Ascending aorta (tissue), 2 donors: ENCODE measurements at places on chromosomes 2 and 18. TPM values are rescaled to one million over a fixed set of nuclear protein-coding genes. Genes with fewer than 3 reads are reported as not detected.

DNA sequence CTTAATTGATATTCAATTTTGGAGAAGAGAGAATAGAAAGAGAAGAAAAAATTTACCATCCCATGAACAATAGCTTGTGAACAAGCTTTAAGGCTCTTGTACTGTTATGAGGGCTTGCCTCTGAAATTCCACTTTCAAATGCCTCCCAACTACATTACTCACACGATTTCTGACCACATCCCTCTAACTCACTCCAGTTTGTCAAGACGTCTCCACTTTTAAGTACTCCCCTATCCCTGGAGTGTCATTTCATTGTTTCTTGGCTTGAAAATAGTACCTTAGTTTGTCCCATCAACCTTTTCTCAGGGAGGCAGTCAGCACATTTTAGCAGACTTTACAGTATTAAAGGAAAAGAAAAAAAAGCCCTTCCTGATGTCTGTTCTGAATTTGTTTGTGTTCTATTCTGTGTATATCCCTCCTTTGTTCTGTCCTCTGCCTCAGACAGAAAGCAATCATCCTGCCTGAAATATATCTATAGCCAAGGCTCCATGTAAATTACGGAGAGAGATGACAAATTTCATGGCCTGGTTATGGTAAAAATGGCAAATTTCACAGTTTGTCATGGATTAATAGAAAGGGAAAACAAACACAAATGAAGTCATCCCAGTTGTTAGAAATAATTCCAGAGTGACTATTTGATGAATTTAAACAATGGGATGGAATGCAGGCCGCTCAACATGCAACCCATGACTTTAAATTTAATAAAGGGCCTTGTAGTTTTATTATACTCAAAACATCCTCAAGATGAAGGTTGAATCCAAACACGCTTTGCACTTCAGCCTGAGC lies 228.8 kb downstream of the ETAA1 start:
- H3K27ac ChIP-seq: no peak overlapping the region
- no peaks in the 10 kb centered on the region for H3K36me3 ChIP-seq
- H3K4me1 ChIP-seq: no peaks in the 10 kb centered on the region
- no peaks in the 10 kb centered on the region for H3K27me3 ChIP-seq

C2orf15 gene
- 0.32 TPM for total RNA-seq

DNA sequence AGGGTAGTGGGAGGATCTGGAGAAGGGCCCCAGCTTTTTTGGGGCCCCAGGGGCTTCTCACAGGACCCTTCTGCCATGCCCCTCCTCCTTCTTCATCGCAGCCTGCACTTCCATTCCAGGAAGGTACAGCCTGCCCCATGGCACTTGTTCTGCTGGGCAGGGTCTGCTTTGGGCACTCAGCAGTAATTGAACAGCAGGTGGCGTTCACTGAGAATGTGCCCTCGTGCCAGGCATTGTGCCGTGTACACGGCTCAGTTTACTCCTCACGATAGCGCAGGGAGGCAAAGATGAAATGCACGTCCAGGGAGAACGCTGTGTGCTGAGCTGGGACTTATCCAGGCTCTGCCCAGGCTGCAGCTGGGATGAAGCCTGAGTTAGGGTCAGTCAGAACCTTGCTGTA lies 54.8 kb upstream of the ASB18 start:
- no peaks in the 10 kb centered on the region for H3K36me3 ChIP-seq
- H3K27ac ChIP-seq: no peak overlapping the region
- no peaks in the 10 kb centered on the region for H3K4me1 ChIP-seq
- H3K27me3 ChIP-seq: no peaks in the 10 kb centered on the region

EMILIN1 gene
- 301 TPM for total RNA-seq

DNA sequence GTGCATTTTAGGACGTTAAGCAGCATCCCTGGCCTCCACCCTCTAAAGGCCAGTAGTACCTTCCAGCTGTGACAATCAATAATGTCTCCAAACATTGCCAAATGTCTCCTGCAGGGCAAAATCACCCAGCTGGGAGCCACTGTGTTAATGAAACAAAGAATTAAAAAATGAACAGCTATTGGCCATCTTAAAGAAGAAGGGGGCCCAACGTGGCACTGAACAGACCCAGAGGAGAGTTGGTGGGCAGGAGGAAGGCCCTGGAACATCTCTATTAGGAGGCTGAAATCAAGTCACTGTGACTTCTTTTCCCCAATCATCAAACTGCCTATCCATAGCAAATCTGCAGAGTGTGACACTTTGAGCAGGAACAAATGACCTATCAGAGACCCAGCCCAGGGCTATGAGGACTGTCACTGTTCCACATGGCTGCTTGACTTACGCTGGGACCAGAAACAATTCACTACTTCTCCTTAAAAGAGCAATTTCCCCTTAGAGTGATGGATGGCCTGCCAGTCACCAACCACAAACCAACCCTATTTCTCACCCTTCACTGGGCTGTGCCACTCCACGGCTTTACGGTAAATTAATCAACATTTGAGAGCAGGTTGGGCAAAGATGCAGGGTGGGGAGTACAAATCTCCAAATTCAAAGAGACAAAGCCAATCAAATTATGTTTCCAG lies 35.2 kb upstream of the TEX51 start:
- H3K4me1 ChIP-seq: no peaks in the 10 kb centered on the region
- H3K4me3 ChIP-seq: no peak overlapping the region
- no peaks in the 10 kb centered on the region for H3K27me3 ChIP-seq
- no peaks in the 10 kb centered on the region for H3K36me3 ChIP-seq
- no peak overlapping the region for H3K27ac ChIP-seq

SOWAHC gene
- total RNA-seq: 20.8 TPM

VWC2L gene
- total RNA-seq: not detected

DNA sequence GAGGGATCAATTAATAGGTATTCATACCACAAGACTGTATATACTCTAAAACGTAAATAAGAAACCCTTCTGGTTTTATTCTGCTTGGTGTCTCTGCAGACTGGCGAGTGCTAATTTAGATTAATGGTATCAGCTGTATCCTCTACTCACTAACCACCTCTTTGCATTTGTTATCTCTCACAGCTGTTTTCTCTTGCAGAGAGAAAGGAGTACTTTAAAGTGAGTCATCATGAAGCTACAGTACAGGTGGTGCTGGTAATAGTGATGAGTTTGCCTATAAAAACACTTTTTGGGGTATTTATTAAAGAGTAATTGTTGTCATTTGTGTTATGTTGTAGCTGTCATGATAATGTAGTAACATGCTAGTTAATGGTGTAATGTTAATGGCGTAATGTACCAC lies 147.7 kb downstream of the NETO1 start:
- no peaks in the 10 kb centered on the region for H3K36me3 ChIP-seq
- no peak overlapping the region for H3K27ac ChIP-seq
- no peak overlapping the region for H3K4me3 ChIP-seq
- DNase-seq: no peak
- no peaks in the 10 kb centered on the region for H3K27me3 ChIP-seq

DNA sequence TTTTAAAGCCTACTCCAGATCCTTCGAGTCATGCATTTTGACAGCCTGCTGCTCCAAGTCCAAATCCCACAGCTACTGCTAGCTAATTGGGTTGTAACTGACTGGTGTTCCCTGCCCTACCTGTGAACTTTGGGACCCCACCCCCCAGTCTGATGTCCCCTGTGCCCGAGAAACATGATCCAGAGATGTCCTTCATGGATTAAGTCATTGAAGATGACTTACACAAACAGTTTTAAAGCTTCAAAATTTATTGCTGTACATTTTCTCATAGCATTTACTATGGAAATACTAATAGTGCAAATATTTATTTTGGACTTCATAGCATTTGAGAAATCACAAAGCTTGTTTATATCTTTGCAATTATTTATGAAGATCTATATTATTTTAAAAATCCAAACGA lies 73.1 kb downstream of the MBD2 start:
- H3K4me1 ChIP-seq: no peaks in the 10 kb centered on the region
- DNase-seq: no peak
- H3K4me3 ChIP-seq: no peak overlapping the region
- H3K27ac ChIP-seq: no peak overlapping the region

DNA sequence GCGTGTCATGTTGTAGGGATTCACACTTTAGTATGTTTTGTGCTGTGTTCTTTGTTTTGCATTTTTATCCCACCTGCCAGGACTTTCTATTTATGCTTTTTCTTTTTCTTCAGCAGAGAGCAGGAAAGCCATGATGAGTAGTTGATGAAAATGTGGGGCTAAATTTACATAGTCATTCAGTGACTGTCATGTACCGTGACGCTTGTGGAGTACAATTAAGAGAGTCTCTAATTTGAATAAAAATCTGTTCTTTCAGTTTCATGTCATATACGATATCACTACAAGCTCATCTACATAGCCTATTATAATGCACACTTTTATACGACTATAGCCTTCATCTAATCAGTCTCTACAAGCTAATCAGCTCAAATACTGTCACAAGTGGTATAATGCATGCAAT lies 112.7 kb upstream of the SPATS2L start:
- no peak overlapping the region for H3K27ac ChIP-seq
- no peaks in the 10 kb centered on the region for H3K27me3 ChIP-seq
- H3K4me1 ChIP-seq: no peaks in the 10 kb centered on the region
- no peaks in the 10 kb centered on the region for H3K36me3 ChIP-seq
- DNase-seq: no peak

DNA sequence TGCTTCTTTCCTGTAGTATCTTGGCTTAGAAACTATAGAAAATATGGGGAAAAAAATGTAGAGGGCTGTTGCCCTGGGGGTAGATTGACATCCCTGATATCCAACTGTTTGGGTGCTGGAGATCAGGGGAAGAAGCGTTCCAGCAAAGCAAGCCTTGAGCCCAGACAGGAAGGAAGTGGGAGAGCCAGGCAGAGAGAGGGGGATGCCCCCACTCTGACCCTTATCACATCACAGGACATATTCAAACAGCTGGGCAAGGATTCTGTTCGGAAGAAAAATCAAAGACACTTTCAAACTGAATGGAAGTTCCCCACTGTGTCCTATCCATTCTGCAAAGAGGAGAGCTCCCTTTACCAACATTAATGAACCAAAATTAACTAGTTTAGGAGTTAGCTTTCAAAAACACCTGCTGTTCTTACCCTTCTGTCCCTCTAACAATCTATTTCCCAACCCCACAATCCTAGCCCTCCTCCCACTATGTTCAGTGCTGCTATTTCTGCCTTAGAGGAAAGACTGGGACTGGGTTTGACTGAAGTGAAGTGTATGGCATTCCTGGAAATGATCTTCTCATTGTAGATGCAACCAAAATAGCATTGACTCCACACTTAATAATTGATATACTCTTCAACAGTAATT lies 16.9 kb upstream of the KCNG3 start:
- H3K4me3 ChIP-seq: no peak overlapping the region
- no peaks in the 10 kb centered on the region for H3K36me3 ChIP-seq
- H3K4me1 ChIP-seq: no peaks in the 10 kb centered on the region
- no peak for DNase-seq
- H3K27me3 ChIP-seq: no peaks in the 10 kb centered on the region
- H3K27ac ChIP-seq: no peak overlapping the region

- H3K4me3 ChIP-seq: peak overlapping the region; percentile 98
- H3K4me1 ChIP-seq: peaks cover 14% of the 10 kb centered on the region
- H3K27me3 ChIP-seq: no peaks in the 10 kb centered on the region
- peak; percentile 93 for DNase-seq
Measured at GRCh38 chr2:241271706-241272302, 43.7 kb downstream of the HDLBP start.
